ENCODE measurements at places on chromosomes 11 and 22. TPM values are rescaled to one million over a fixed set of nuclear protein-coding genes. Genes with fewer than 3 reads are reported as not detected.

Gene FOLR2
- not detected for total RNA-seq

Gene SEC14L6
- 0.13 TPM for total RNA-seq

Gene MAPK12
- 93.9 TPM for total RNA-seq

Gene BARX2
- total RNA-seq: not detected

All from bladder microvascular endothelial cell (primary cell).